ENCODE measurements at places on chromosomes 5 and 9.

DNA sequence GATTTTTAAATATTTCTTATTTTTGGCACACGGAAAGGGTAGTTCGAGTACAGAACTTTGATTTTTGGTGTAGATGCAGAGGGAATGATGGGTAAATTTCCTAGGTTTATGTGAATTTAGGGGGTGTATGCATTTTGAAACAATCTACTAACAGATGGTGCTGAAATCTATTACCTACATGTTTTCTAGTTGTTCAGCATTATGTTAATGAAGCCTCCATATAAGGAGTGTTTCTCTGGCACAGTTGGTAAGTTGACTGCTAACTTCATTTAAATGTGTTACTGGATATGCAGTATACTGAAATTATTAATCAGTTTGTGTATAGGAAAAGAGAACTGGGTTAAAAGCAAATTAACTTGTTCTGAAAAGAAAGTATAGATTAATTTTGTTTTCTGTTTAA, 17.5 kb downstream of the SUB1 start:
- DNase-seq, result no peak

DNA sequence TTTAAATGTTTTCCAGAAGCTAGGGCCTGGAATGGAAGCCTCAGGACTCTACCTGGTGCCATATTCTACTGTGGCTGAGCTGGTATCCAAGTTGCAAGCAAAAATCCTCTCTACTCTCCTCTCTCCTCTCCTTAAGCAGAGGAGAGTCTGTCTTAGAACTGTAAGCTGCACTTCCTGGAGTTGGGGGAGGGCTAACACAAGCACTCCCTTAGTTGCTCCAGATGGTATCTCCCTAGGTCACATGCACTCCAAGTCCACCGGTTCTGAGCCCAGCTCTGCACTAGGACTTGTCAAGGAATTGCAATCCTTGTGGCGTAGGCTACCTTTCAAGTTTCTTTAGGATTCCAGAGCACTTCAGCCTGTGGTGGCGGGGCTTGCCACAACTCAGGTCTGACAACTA, 513.9 kb upstream of the RGMB start:
- no peak for DNase-seq

GRCh38 chr5:173452119-173452905, 124.1 kb upstream of the STC2 start:
- DNase-seq, result no peak

- DNase-seq, result peak; percentile 59
Measured at GRCh38 chr5:83895860-83896259, 175.2 kb upstream of the HAPLN1 start.

DNA sequence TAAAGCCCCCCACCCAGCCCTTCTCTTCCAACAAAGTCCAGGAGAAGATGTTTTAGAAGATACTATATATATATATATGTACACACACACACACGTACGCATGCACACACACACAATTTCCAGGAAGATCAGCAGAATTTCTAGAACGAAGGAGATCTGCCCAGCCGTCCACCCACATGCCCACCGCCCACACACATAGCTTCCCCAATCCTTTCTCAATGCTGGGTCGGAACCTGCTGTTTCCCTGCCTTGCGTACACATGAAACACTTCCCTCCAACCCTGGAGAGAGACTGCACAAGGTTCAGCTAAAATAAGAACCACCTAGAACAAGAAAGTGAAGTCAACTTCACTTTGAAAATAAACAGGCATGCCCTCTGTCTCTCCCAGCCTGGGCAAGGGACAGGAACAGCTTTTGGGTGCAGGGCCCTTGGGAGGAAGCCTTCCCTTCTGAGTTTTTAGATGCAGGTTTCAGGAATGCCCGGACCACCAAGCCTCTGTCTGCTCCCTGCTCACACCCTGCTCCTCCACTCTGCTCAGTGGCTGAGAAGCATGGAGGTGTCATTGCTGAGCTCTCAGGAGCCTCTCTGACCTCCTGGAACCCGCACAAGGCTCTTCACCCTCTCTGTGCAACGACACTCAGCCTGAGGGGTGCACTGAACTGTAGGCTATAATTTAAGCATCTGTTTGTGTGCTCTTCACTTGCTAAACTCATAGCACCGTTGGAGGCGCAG, 149.4 kb downstream of the C5orf15 start:
- no peak for DNase-seq

DNA sequence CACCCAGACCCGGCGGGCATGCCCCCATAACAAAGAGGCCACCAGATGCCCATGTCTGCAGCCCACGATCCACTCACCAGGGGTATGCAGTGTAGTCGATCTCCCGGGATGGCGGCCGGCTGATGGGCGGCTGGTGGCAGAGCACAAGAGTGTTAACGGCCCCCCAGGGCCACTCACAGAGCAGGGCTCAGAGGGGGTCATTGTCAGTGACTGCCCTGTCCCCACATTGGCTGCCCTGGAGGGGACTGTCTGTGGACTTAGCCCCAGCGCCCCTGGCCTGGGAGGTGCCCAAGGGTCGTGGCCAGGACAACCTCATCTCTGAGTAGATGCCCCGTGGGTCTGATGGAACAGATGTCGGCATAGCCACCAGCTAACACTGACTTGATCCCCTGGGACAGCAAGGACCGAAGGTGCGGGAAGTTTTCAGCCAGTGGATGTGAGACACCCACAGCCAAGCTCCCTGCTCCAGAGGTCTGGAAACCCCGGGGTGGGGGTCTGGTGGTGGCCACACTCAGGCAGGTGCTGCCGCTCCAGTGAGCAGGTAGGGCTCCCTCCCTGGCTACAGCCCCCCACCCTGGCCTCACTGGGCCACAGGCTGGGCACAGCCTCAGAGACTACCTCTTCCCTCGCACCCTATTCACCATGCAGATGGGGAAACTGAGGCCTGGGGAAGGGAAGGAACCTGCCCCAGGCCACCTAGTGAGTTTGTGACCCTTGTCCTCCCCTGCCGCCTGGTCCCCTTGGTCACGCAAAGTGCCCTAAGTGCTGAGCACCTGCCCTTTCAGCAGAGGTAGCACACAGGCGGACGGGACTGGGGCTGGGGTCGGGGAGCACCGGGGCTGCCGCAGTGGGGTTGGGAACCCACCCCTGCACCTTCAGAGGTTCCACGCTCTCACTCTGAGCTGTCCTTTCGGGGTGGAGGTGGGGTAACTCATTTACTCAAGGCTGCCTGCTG, 38.1 kb upstream of the SARDH start:
- DNase-seq, result no peak

- DNase-seq, result no peak
Measured at GRCh38 chr9:124741662-124742061, 29.4 kb downstream of the NR6A1 start.

DNA sequence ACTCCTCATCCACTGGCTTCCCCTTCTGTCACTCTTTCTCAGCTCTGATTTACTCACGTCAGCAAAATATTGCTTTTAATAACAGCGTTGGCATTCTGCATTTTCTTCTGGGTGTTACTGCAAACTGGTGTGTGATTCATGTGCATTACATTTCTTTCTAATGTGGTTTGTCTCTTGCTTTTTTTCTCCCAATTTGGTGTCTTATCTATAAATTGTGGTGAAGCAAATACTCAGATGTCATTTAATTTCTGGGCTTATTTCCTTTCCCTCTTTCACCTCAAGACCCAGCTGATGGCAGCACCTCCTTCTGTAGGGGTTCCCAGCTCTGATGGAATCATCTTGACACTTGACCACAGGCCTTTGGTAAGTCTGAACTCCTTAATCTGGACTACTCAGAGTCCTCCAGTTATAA, 180.7 kb upstream of the ZNF618 start:
- DNase-seq, result no peak

- no peak for DNase-seq
Measured at GRCh38 chr5:71740015-71740753, 21.1 kb downstream of the CARTPT start.

DNA sequence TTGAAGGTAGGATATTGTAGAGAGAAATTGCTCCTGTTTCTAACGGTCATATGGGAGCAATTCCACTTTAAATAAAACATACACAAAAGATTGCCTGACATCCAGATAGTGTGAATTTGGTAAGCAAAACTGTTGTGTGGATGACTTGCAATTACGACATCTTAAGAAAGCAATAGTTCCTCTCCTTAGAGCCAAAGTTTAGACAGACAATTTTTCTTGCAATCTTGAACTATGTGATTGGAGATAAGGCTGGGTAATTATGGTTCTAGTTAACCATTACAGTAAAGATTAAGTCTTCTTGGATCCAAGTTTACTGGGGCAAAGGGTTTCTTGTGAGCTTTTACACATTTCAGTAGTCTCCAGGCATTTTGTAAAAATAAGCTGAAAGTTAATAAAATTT, 1080.6 kb upstream of the CDH6 start:
- no peak for DNase-seq

GRCh38 chr9:80644044-80644443, 1045.3 kb downstream of the TLE1 start:
- no peak for DNase-seq

GRCh38 chr9:97284798-97285197, 22.7 kb upstream of the CCDC180 start:
- DNase-seq, result no peak

DNA sequence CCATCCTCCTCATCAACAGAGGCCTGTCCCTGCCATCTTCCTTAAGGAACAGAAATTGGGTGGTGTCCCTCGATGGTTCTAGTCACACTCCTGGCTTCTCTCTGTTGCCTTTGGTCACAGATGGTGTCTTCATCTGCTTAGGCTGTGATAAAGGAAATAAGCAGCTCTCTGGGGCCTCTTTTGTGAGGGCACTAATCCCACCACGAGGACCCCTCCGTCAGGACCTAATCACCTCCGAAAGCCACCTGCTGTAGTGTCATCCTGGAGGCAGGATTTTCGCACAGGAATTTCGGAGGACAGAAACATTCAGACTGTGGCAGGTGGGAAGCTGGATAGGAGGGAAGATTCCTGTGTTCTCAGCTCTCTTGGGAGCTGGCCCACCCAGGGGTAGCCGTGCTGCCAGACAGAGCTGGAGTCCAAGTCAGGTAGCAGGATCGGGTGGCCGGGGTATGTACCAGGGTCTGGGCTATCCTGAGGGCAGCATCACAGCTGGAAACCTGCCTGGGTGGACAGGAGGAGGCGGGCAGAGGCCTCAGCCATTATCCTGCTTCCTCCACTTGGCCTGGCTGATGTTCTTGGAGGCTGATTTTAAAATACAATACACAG, 59.5 kb downstream of the ANKRD33B start:
- no peak for DNase-seq

- DNase-seq, result no peak
Measured at GRCh38 chr9:110173322-110173642, 34.7 kb downstream of the C9orf152 start.

GRCh38 chr5:133565993-133566392, 46.3 kb downstream of the FSTL4 start:
- no peak for DNase-seq

DNA sequence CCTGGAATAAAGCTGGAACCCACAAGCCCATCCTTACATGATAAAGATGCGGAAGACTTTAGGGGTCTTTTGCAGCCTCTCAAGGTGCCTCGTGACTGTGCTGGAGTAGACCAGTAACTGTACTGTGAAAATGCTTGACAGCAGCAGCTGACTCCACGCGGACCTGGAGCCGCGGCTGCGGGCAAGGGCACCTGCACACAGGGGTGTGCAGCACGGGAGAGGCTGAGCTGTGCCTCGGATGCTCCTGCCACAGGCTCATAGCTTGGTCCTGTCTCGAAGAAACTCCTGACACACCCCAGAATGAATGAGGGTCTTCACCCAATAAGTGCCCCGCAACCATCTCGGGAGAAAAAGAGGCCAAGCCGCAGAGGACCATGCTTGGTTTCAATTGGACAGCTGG, 40.3 kb upstream of the CEP72 start:
- DNase-seq, result no peak

DNA sequence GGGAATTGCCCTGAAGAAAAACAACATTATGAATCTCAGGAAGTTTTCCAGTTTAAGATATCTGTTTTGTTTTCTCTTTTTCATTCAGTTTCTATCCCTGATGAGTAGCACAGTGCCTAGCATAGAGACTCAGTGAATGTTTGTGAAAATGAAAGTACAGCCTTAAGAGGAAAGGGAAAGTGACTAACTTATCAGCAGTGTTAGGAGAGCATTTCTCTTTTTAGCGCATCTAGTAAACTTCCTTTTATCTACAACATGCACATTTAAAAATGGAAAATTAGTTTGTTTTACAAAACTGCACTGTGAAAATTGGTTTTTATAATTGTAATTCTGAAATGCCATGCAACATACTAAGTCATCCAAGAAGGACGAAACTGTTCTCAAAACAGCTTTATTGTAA, 110.8 kb downstream of the SMARCA2 start:
- no peak for DNase-seq

DNA sequence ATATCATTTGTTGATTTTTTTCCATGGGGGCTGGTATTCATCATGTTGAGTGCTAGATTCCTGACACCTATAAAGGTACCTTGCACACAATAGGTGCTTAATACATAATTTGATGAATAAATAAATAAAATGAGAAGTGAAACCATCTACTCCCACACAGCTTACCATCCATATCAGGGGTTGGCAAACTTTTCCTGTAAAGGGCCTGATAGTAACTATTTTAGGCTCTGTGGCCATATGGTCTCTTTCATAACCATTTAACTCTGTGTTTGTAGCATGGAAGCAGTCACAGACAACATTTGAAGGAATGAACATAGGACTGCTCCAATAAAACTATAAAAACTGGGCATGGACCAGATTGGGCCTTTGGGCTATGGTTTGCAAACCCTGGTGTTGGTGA, 100.3 kb downstream of the GCNT1 start:
- no peak for DNase-seq
